ENCODE measurements at places on chromosomes 1 and 21. TPM values are rescaled to one million over a fixed set of nuclear protein-coding genes. Genes with fewer than 3 reads are reported as not detected.

The CFHR1 gene
- total RNA-seq: not detected

The CHIT1 gene
- total RNA-seq: 0.09 TPM

The HFM1 gene
- 0.97 TPM for total RNA-seq

The SELE gene
- total RNA-seq: not detected

The CTSE gene
- 1.4 TPM for total RNA-seq

The SLC22A15 gene
- total RNA-seq: 2.2 TPM

The SH3D21 gene
- total RNA-seq: 1.1 TPM

The STIL gene
- 0.46 TPM for total RNA-seq

The WARS2 gene
- 13.6 TPM for total RNA-seq

All from pancreas (tissue), 10 donors.